Muscle of leg (tissue), 16 donors: ENCODE measurements at places on chromosomes 13 and 19. TPM values are rescaled to one million over a fixed set of nuclear protein-coding genes. Genes with fewer than 3 reads are reported as not detected.

- peak; percentile 46 for DNase-seq
Measured at GRCh38 chr13:42101821-42102585, 53.6 kb downstream of the DGKH start.

DNA sequence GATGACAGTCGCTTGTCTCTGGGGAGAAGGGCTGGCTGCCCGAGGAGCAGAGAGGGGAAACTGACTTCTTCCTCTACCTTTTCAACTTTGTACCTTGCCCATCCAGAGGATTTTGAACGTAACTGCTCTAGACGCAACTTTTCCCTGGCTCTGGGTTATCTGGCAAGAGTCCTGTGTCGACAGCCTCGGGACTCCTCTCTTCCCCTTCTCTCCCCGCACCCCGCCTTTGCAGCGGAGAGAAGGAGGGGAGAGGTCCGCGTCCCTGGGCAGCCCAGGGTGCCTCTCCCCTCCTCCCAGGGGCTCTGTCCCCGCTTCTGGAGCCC, 574 bp downstream of the SH3GL1 start:
- DNase-seq = peak; percentile 73

DNA sequence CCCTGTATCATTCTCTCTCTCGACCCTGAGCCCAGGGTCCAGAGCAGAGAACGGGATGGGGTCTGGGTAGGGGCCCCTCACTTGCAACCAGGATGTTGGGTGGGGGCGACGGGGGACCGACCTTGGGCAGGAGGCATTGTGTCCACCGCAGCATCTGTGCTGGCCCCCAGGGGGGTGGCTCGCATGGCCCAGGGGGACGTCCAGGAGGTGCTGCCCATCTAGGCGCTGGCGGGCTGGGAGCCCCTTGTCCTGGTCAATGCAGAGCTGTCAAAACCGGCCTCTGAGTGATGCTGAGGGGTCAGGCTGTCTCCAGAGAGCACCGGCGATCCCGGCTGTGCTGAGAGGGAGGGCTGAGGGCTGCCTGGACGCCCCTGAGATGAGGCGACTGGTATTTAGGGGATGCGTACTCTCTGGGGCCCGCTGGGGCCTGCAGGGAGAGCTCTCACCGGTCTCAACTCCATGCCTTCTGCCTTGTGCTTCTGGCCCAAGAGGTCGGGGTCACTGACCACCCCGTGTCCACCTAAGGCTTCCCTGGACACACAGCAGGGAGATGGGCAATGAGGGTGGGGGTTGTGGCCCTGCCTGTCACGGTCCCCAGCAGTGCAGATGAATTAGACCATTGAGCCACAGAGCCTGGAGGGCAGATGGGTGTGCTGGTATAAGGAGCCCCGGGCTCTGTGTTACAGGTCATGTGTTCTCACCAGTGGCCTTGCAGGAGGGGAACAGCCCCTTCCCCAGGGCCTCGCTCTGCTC, 8.6 kb downstream of the RPS9 start:
- no peak for DNase-seq

DNA sequence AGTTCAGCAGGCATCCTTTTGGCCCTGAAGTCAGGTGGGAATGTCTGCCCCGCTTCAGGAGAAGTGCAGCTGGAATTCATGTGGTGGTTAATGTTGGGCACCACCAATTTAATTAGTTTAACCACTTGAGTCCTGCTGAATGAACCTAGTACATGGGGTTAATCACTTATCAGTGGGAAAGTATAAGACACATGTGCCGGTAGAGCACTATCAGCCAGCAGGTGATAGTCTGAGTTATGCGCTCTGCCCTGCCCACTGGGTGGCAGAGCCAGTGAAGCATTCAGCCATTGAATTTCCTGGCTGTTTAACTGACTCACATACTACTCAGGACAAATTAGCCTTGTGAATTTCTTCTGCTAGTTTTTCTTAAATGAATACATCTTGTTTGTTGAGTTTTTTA, 789.7 kb upstream of the PRR20A start:
- no peak for DNase-seq

The RBM26 gene
- total RNA-seq = 32.4 TPM
